ENCODE measurements at places on chromosomes 1 and 21.

DNA sequence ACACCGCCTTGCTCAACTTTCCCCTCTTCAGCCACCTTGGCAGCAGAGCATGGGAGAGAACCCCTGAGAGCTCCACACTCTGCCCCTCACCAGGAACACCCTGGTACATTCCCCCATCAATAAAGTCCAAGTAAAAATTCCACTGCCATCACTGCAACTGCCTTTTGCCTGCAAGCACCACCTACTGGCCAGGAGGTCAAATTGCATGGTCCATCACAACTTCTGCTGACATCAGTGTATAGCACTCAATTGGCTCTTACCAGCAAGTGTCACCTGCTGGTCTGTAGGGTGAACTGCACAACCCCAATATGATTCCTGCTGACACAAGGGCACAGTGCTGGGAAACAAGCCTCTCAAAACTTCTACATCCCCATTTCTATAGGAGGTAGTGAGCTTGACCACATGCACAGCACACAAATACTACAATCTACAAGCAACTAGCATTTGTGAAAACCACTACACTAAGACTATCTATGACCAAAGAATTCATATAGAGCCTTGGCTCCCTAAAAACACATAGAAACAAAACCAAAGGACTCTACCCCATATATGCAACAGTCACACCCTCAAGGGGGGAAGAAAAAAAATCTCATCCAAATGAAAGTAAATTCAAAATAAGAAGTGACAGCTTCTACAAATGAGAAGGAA is 69.2 kb downstream of the FASLG start:
- DNase-seq, result peak; percentile 52

- peak; percentile 58 for DNase-seq
These were observed 32.3 kb downstream of the SLC9A1 start for GRCh38 chr1:27122652-27123051.

DNA sequence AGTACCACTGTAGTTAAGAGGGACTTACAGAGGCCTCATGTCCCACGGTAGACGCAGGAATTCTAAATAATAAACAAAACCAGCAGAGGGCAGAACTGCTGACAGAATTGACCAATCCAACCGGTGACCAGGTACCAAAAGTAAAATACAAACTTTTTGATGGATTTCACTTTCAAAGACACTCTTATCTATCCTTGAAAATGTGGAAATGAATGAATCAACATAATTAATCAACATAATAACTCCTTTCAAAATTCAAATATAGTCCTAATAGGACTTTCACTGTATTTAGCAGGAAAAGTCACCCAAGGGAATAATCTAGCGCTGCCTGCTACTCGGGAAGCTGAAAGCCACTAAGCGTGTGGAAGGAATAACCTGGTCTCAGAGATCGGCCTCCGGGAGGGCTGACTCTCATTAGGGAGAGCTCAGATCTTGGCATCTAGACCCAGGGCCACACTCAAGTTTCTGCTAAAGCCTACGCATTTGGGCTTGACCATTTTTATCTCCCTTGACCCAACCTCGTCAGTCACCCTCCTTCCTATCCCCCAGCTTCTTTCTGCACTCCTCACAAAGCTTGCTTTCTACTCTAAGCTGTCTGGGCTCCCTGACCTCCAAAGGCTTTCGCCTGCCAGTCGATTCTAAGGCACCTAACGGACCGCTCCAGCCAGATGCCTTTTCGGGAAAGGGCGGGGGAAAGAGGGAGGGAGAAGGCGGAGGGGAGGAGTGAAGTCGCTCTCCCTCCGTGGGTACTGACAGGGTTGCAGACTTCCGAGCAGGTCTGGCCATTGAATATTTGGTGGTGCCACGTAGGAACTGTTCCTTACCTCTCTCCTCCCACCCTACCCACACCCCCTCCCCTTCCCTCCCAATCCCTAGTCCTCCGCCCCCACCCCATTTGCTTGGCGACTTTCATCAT is 1.6 kb downstream of the COL11A1 start:
- peak; percentile 46 for DNase-seq

GRCh38 chr1:228723921-228724320 is 11.4 kb upstream of the RHOU start:
- DNase-seq, result no peak

DNA sequence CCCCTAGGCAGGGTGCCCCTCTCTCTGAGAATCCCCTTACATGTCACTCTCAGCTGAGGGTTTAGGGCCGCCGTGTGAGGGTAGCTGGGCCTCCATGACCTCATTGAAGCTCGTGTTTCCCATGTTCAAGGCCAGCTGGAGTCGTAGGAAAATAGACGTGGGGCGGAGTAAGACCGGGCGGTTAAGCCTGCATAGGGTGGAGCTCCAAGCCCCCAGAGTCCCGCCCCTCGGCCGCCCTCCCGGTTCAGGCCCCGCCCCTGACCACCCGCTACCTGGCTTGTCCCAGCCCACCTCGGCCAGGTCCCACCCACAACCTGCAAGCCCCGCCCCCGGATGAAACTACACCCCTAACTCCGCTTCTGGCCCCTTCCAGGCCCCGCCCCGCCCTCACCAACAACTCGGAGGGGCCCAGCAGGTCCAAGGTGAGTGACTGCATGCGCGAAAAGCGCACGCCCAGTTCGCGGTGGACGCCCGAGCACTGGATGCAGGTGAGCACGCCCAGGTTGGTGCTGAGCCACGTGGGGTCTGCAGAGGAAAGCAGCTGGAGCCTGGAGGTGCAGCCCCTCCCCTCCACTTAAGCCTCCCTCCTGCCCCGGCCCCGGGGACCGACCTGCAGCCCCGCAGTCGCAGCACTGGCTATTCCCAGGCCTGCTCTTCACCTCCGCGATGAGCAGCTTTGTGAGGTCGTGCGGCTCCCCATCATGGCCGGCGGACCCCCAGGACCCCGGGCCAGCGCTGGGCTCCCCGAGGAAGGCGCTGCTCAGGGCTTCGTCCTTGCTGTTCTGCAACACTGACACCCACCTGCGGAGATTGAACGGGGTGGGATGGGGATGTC is 12.2 kb upstream of the TCEA3 start:
- no peak for DNase-seq

- DNase-seq, result peak; percentile 73
These were observed 1.7 kb downstream of the PLEKHG5 start for GRCh38 chr1:6489799-6490180.

- DNase-seq, result no peak
These were observed 39.1 kb downstream of the SKI start for GRCh38 chr1:2267051-2267830.

GRCh38 chr1:215797859-215798258 is 230.8 kb downstream of the KCTD3 start:
- no peak for DNase-seq

- no peak for DNase-seq
These were observed 143.4 kb downstream of the ZZZ3 start for GRCh38 chr1:77538956-77539518.

DNA sequence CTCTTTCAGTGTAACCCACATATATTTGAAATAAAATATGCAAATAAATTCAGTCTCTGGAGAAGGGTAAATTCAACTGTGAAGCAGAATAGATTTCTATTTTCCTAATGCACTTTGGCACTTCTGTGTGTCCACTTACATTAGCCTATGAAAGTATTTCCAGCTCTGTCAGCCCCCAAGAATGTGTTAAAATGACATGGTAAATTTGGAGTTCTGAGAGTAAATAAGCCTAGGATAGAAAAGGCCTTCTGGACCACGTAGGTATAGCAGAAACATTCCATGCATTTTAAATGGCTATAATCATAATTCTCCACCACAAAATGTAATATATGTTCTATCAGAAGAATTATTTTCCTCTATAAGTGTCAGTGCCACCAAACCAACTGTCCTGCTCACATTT is 276.2 kb downstream of the NEGR1 start:
- DNase-seq, result no peak

- DNase-seq, result no peak
These were observed 21.6 kb downstream of the SYT14 start for GRCh38 chr1:209959623-209960022.

DNA sequence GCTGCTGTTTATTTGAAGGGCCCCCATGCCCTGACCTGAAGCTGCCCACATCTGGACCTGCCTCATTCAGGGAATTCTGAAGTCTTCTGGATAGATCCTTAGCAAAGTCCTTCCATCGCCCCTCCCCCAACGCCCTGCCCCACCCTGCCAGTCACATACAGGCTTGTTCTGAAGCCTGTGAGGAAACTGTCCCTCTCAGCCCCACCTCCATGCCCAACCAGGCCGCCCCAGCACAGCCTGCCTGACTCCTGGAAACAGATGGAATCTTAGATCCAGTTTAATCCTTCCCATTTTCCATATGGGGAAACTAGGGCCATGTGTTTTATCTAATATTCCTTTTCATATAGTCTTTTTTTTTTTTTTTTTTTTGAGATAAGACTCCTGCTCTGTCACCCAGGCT is 44.5 kb upstream of the GPR37L1 start:
- no peak for DNase-seq

DNA sequence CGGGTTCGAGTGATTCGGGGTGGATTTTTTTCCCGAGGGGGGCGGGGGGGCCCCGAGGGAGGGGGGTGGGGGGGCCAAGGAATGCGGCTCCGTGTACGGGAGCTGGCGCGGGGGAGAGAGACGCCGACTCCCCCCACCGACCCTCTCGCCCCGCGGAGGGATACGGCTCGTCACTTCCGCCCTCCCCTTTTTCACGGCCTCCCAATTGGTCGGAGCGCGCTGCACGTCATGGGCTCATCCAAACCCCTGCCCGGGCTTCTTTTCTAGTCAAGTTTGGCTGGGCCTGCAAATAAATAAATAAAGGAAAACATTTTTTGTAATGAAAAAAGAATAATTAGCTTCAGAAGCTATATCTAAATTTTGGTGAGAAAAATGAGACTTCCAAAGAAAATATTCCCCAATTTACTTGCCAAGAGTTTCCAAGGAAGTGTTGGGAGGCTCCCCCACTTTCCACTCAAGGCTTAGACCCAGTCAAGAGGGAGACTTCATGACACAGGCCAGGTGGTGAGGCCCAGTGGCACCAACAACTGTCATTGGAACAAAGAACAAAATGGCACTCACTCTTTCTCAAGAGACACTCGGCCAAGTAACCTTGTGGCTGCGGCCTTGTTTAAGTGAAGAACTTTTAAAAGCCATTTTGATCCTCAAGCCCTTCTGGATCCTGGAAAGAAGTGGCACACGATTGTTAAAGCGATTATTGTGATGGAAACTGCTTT is at the start of gene POGZ:
Gene POGZ (minus strand): TSS at position 164 of the 716 bp plus-strand sequence. CDS start 17,290 bp downstream, outside the sequence.
- peak; percentile 98 for DNase-seq

DNA sequence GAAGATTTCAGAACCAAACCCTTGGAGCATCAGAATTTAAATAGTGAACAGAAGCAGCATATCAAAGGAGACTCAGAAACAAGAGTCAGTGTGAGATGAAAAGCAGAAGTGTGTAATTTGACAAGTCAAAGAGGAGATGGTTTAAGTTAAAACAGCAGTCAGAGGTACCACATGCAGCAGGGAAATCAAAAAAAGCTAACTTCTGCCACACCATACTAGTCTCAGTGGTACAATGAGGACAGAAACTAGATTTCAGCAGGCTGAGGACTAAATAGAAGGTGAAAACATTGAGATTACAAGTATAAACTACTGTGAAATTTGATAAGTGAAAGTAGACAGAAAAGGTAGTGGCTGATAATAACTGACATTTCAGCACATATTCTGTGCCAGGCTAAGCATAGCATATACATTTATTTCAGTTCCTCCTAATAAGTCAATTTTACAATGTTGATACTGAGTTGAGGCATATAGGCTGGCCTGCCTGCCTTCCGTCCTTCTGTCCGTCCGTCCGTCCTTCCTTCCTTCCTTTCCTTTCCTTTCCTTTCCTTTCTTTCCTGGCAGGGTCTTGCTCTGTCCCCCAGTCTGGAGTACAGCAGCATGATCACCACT is 12.6 kb downstream of the SUCO start:
- DNase-seq, result no peak
